ENCODE measurements at places on chromosomes 1 and 21.

GRCh38 chr1:5917591-5918274 is 74.5 kb downstream of the NPHP4 start:
- DNase-seq: no peak

GRCh38 chr21:33940164-33940880 is 24.7 kb upstream of the ATP5PO start:
- no peak for DNase-seq

DNA sequence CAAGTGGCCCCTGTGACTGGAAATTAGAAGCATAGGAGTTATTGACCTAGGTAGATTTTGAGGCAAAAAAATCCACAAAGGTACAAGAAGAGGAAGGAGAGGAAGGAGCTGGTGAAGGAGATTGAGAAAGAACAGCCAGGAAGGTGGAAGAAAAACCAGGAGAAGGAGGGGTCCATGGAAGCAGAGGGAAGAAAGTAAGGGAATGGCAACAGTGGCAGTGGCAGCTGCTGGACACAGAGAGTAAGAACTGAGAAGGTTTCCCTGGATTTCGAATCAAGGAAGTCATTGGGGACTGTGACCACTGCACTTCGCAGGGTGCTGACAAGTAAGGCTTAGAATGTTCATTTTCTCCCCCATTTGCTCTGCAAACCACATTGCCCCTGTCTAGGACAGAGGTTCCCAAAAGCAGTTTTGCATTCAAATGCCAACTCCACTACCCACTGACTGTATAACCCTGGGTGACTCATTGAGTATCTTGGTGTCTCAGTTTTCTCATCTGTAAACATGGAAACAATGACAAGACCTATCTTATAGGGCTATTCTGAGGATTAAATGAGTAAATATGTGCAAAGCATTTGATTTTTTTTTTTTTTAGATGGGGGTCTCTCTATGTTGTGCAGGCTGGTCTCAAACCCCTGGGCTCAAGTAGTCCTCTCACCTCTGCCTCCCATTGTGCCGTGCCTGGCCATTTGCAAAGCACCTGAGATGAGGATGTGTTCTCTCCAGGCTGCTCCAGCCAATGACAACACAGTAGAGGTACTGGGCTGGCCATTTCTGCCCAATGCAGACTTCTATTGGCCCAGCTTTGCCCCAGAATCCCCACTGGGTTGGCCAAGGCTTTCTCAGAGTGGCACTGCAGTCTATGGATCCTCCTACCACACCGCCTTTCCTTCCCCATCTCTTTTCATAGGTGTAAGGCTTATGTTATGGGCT is 9.3 kb upstream of the CAPN2 start:
- DNase-seq: peak; percentile 27

DNA sequence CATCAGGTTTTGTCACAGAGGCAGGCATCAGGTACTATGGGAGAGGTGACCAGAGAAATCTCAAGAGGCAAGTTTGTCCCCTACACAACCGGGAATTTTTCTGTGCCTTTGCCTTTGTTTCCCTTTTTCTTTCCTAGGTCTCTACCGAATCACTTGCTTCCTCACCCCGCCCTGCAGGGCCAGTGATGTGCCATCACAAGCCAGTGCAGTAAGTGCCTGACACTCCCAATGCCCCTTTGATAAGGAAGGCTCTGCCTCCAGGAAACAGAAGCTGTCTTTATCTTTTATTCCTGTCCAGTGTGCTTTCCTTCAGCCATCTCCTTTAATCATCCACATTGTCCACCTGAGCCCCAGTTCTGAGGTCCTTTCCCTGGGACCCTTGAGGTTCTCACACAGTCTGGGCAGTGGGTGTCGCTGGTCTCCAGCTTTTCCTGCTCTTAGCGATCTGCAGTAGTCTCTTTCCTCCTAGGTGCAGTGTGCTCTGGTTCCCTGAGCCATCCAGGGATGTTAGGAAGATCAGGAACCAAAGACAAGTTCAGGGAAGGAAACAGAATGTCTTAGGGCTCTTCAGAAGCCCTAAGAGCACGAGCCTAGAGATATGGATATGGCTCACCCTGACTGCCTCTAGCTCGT is 36.6 kb downstream of the GJA5 start:
- DNase-seq: peak; percentile 8

- DNase-seq: no peak
These were observed 785 bp downstream of the ZNF697 start for GRCh38 chr1:119647228-119647733.

GRCh38 chr1:182286761-182287160 is 104.8 kb downstream of the GLUL start:
- no peak for DNase-seq

GRCh38 chr21:44724196-44724595 is 12.8 kb upstream of the TSPEAR start:
- DNase-seq: no peak

DNA sequence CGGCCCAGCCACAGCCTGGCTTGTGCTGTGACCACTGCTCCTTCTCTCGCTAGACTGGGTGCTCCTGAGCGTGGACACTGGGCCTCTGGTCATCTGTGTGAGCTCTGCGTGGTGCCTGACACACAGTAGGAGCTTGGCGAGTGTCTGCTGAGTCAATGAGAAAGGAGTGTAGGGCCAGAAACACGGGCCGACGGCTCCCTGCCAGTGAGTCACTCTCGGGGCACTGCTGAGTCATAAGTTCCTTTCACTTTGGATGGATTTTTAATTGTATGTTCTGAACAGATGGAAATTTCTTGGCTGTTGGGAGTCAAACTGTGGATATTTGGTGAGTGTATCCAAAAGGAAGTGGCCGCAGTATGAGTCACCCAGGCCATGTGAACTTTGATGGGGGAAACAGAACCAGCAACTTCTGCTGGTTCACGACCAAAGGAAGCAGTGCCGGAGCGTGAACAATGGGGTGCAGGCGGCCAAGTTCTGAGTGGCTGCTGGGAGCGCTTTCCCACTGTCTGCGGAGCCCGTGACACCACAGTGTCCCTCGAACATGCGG is 41.0 kb upstream of the COL18A1 start:
- DNase-seq: peak; percentile 60

DNA sequence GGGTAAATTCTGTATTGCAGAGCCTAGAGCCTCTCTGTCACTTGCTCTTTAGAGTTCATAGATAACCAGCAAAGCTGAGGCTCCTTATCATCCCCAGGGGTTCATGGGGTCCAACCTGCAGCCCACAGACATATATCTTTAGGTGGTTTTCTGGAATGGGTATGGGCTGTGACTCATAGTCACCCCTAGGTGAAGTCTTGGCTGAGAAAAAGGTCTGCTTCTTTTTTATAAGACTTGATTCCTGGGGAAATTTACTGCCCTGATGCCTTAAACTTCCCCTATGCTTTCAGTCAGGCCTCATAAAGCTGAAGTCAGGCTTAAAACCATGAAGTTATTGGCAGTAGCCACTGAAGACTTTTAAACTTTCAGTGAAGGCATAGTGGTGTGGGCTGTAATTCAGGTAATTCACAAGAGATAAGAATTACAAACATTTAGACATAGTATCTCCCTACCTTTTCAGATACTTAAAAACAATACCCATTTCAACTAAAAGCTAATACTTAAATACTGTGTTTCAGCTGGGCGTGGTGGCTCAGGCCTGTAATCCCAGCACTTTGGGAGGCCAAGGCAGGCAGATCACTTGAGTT is 46.8 kb downstream of the MACO1 start:
- no peak for DNase-seq

DNA sequence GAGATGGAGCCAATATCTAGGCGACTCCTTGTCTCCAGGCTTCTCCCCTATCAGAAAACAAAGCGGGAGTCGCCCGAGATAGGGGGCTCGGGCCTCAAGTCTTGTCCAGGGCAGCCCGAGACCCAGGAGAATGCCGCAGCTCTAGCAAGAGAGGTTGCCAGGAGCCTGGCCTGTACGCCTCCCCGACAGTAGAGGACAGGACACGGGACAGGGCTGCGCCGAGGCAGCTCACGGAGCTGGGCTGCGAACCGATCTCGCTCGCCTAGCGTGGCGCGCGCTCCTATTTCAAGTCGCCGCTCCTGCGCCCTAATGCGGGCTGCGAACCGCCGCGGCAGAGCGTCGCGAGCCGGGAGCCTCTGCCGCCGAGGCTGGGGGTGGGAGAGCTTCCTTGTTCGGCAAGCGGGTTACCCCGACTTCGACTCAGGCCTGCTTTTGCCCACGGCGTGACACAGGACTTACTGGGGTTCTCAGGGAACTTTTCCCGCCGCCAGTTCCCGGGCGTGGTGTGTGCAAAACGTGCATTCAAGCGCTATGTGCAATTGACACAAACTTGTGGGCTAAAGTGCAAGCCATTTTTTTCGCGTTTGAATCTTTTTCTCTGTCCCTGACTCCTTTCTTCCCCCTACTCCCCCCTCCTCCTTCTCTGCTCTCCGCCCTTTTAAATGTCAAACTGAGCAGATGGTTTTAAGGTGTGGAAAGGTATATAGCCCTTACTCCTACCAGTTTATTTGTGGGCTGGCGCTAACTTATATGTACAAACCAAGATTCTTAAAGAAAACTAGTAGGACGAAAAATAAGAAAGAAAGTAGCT is 2.4 kb upstream of the PROX1 start:
- DNase-seq: no peak

GRCh38 chr1:183968386-183968785 is 69.1 kb downstream of the COLGALT2 start:
- no peak for DNase-seq

GRCh38 chr1:246828818-246829217 is 102.9 kb downstream of the AHCTF1 start:
- DNase-seq: no peak

- DNase-seq: no peak
These were observed 147.5 kb downstream of the ZC3H11B start for GRCh38 chr1:219465212-219466093.

DNA sequence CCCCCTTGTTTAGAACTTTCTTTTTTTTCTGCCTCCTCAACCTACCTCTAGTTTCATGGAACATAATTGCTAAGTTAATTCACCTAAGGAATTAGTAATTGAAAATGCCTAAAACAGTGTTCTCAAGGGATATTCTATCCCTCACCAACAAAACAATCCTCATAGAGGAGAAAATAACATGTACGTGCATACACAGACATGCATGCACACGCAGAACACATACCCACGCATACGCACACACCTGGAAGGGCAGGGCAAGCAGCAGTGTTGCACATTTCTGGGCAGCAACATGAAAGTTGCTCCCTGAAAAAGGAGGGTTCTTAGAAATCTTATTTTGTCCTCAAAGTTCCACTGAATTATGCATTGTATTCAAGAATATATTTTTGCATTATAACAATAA is 76.6 kb downstream of the HHAT start:
- no peak for DNase-seq

GRCh38 chr1:209107535-209107934 is 476.0 kb upstream of the CAMK1G start:
- DNase-seq: no peak

- DNase-seq: no peak
These were observed 111.1 kb downstream of the CASZ1 start for GRCh38 chr1:10685196-10685807.

- no peak for DNase-seq
These were observed 839.9 kb downstream of the USP25 start for GRCh38 chr21:16569679-16570078.

- DNase-seq: no peak
These were observed 113.9 kb downstream of the GLIS1 start for GRCh38 chr1:53625049-53625448.

- no peak for DNase-seq
These were observed 214.7 kb upstream of the NRIP1 start for GRCh38 chr21:15279482-15279881.

DNA sequence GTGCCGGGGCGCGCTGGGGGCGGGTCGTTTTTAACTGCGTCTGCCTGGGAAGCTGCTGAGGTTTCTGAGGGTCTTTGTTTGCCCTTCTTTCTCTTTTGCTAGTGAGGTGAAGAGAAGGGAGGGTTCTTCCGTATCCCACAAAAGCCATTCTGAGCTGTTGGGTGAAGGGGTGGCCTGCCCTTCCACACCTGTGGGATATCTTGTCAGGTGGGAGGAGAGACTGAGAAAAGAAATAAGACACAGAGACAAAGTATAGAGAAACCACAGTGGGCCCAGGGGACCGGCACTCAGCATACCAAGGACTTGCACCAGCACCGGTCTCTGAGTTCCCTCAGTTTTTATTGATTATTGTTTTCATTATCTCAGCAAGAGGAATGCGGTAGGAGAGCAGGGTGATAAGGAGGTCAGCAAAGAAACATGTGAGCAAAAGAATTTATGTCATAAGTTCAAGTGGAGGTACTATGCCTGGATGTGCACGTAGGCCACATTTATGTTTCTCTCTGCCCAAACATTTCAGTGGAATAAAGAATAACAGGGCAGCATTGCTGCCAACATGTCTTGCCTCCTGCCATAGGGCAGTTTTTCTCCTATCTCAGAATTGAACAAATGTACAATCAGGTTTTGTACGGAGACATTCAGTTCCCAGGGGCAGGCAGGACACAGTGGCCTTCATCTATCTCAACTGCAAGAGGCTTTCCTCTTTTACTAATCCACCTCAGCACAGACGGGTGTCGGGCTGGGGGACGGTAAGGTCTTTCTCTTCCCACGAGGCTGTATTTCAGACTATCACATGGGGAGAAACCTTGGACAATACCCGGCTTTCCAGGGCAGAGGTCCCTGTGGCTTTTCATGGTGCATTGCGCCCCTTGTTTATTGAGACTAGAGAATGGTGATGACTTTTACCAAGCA is 972 bp downstream of the PGBD2 start:
- no peak for DNase-seq

DNA sequence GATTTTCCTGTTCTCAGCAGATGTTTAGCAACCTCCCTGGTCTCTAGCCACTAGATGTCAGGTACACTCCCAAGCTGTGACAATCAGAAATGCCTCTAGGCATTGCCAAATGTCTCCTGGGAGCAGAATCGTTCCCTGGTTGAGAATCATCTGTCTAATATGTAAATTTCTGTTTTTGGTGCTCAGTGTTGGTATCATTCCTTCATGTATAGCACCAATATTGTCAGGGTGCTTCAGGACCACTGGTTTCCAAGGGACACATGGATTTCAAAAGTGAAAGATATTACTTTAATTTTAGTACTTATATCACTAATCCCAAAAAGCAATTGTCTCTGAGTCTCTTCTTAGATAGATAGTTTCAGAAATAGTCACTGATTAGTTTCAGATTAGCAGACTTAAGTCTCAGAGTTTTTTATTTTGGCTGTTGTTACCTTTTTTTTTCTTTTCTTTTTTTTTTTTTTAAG is 160.1 kb downstream of the PTPRC start:
- DNase-seq: no peak

- DNase-seq: peak; percentile 7
These were observed 55.6 kb downstream of the SUCO start for GRCh38 chr1:172588296-172589291.

- DNase-seq: peak; percentile 40
These were observed 642 bp downstream of the HCRTR1 start for GRCh38 chr1:31617916-31618746.

- no peak for DNase-seq
These were observed 144.5 kb downstream of the AKT3 start for GRCh38 chr1:243705585-243705984.

- DNase-seq: no peak
These were observed 27.8 kb downstream of the RPAP2 start for GRCh38 chr1:92326681-92327080.

DNA sequence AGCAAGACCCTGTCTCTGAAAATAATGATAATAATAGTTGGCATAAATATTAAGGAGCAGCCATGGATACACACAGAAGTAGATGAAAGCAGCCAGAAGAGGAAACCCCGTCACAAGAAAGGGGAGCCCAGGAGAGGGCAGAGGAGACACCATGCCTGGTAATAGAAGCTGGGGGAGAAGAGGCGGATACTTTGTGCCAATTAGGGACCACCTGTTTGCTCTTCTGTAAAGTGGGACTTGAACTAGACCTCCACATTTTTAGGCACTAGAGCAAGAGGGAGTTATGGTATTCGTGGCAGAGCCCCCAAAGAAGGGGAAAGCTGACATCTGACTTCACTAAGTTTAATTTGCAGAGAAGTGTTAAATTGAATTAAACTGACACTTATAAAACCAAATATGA is 12.5 kb downstream of the CELA2B start:
- DNase-seq: no peak
